ENCODE measurements at places on chromosomes 1 and 21.

- no peak for DNase-seq
These were observed 9.7 kb downstream of the ADGRB2 start for GRCh38 chr1:31754397-31754796.

- DNase-seq = no peak
These were observed 29.1 kb downstream of the VTCN1 start for GRCh38 chr1:117181630-117182041.

DNA sequence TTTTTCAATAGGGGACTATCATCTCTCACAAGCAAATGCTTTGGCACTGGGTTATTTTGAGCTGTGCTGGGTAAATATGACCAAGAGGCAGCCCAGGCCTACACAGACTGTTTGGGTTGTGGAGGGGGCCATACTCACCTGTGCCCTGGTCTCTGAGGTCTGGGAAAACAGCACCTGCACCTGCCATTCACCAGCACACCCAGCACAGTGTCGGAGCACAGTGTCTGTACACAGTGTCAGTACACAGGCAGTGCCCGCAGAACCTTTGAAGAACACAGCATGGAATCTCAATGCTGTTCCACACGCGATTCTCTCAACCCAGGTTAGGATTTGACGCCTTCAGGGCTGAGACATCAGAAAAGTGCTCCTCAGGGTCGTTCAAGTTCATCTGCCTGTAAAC, 35.0 kb upstream of the FAM89A start:
- no peak for DNase-seq

- DNase-seq = no peak
These were observed 1.4 kb upstream of the TNFRSF1B start for GRCh38 chr1:12165342-12165741.

DNA sequence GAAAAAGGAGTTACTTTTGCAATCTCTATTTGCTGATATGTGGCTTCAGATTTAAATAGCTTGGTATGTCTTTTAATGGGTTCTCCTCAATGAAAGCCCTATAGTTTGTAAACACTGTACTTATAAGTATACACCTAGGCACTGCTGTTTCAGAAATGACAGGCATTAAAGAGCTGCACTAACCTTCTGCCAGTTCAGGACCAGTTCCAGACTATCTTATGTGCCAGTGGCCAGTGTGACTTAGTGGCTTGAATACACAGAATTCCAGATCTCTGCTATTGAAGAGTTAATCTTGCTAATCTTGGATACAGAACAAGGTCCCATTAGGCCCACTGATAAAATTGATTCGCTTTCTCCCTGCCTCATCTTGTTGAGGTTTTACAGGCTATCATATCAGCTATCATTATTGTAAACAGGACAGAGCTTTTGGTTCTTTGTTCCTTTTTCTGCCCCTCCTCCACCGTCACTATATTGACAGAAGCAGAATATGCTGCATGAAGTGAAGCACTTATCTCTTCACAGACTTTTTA, 337.5 kb downstream of the LRRIQ3 start:
- no peak for DNase-seq

DNA sequence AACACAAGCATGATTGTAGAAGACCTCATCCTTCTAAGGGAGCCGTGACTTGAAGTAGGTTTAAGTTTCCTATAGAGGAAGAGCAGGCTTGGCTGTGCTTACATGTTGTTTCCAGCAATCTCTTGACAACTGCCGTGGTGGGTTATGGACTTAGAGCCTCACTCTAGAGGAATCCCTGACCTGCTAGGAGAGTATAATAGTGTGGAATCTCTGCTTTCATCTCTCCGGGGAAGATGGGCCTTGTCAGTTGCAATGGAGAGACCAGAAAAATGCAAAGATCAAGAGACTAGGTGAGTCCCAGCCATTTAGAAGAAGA, 137.6 kb downstream of the MIS18A start:
- DNase-seq = no peak

GRCh38 chr1:48026701-48027532, 29.7 kb upstream of the TRABD2B start:
- DNase-seq = no peak

DNA sequence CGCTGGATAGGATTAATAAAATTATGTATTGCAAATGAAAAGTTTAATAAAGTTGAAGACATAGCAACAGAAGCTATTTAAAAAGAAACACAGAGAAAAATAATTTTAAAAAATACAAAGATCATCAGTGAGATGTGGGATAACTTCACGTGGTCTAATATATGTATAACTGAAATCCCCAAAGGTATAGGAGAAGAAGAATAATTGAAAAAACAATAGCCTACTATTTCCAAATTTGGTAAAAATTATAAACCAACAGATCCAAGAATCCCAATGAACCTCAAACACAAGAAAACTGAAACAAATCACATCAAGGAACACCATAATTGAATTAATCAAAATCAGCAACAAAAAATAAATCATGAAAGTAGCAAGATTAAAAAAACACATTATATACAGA, 44.9 kb downstream of the GREM2 start:
- no peak for DNase-seq

DNA sequence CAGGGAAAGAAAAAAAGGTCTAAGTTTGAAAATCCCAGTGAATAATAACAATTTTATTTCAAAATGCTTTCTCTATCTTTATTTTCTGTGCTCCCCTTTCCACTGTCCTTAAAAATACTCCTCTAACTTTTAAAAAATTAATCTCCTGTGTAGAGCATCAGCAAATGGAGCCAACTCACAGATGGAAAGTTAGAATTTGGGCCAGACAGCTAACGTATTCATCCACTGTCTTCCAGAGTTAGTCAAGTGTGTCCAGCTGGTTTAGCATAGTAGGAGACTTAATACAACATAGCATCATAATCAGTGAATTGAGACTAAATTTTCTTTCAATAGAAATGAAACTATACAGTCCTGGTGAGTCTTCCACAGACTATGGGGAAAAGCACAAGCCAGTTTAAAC, 419.0 kb upstream of the LRRC7 start:
- DNase-seq = no peak

Measured in stimulated activated CD8-positive, alpha-beta memory T cell treated with anti-CD3 and anti-CD28 coated beads, Interleukin-7, amount 100 ng/mL, for 1 hour (primary cell).